Mesenchymal stem cell (in vitro differentiated cells and primary cell): ENCODE measurements at places on chromosomes 2 and 18.

DNA sequence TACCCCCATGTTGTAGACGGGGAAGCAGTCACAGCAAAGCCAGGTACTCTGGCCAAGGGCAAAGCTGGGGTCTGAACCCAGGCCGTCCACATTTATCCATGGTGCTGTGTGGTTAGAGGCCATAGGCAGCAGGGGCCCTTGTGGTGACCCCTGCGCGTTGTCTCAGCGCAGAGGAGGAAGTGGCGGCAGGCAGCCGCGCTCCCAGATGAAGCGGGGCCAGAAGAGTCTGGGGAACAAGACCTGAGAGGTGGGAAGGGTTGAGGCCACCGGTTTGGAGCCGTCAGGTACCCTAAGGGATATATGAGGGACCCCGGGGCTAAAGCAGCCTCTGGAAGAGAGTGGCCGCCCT lies 770 bp downstream of the ZNF396 start:
- H3K36me3 ChIP-seq = peaks cover 4% of the 10 kb centered on the region
- H3K27me3 ChIP-seq = peaks cover 12% of the 10 kb centered on the region
- H3K4me3 ChIP-seq = peak overlapping the region; percentile 81
- H3K4me1 ChIP-seq = peaks cover 7% of the 10 kb centered on the region

- H3K27me3 ChIP-seq = no peaks in the 10 kb centered on the region
- H3K4me1 ChIP-seq = no peaks in the 10 kb centered on the region
- H3K36me3 ChIP-seq = no peaks in the 10 kb centered on the region
- H3K4me3 ChIP-seq = no peak overlapping the region
- DNase-seq = peak; percentile 29
These were observed 970.2 kb upstream of the PIK3C3 start for GRCh38 chr18:40984856-40985255.

DNA sequence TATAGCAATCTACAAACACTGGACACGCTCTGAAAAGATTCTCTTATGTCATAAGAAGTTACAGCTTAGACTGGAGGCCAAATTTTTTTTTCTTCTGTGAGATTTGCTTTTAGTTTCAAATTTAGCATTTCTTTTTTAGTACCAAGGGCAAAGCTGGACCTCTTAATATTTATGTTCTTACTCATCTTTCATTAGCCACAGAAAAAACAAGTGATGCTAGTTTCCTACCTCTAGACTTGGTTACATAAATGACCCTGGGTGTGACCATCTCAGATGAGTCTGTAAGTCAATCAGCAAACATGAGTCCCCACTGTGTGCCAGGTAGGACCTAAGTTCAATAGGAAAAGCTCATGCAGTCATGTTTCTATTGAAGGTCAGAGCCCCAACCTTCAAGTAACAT lies 94.4 kb downstream of the MEP1B start:
- H3K27ac ChIP-seq = no peak overlapping the region
- H3K4me3 ChIP-seq = no peak overlapping the region
- H3K4me1 ChIP-seq = no peaks in the 10 kb centered on the region
- H3K27me3 ChIP-seq = no peaks in the 10 kb centered on the region
- peaks cover 11% of the 10 kb centered on the region for H3K36me3 ChIP-seq
- DNase-seq = no peak

DNA sequence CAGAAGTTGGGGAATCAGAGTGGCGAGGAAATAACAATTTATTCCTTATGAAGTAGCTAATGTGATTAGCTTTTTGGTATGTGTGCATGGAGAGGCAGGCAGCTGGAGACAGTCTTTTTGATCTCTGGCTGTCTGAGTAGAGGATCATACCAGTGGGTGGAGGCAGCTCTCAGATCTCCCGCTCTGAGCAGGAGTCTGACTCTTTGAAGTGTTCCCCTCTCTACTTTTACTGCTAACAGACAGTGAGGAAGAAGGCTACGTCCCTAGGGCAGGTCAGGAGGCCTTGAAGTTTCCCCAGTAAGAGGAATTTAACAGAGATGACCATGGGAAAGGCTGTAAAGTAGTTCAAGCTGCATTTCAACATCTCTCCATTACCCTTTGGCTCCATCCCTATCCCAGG lies 111.9 kb upstream of the REG3A start:
- H3K27me3 ChIP-seq = no peaks in the 10 kb centered on the region
- H3K27ac ChIP-seq = no peak overlapping the region
- H3K4me1 ChIP-seq = no peaks in the 10 kb centered on the region
- no peak for DNase-seq
- H3K36me3 ChIP-seq = no peaks in the 10 kb centered on the region

- peaks cover 55% of the 10 kb centered on the region for H3K36me3 ChIP-seq
- H3K27me3 ChIP-seq = no peaks in the 10 kb centered on the region
- H3K27ac ChIP-seq = no peak overlapping the region
- no peak for DNase-seq
These were observed 2.2 kb downstream of the MMADHC start for GRCh38 chr2:149585166-149585885.

DNA sequence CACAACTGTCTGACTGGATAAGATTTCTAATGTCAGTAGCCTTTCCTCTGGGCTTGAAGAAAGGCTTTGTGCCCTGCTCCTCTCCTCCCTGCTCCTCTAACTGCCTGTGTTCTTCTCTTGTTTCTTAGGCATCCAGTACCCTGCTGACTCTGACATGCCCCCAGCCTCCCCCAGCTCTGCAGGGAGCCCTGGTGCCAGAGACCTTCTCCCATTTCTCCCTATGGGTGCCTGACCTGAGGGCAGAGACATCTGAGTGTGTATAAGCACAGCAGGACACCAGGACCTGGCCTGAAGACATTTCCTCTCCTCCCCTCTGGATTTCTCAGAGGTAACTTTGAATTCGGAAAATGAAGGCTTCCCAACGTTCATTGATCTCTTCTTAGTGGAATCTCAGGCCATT lies 23.6 kb downstream of the RNF144A start:
- H3K27me3 ChIP-seq = no peaks in the 10 kb centered on the region
- no peaks in the 10 kb centered on the region for H3K36me3 ChIP-seq
- H3K4me1 ChIP-seq = peaks cover 4% of the 10 kb centered on the region
- DNase-seq = no peak

DNA sequence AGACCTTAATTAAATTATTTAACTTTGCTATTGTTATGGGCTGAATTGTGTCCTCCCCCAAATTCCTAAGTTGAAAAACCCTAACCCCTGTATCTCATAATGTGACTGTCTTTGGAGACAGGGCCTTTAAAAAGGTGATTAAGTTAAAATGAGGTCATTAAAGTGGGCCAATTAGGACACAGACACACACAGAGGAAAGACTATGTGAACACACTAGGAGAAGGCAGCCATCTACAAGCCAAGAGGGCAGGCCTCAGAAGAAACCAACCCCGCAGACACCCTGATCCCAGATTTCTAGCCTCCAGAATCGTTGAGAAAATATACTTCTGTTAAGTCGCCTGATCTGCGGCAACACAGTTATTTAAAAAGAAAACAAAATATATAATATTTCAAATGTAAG lies 6.4 kb downstream of the STK17B start:
- no peak for DNase-seq
- H3K27me3 ChIP-seq = no peaks in the 10 kb centered on the region
- no peaks in the 10 kb centered on the region for H3K4me1 ChIP-seq
- no peak overlapping the region for H3K27ac ChIP-seq
- peaks cover 17% of the 10 kb centered on the region for H3K36me3 ChIP-seq

DNA sequence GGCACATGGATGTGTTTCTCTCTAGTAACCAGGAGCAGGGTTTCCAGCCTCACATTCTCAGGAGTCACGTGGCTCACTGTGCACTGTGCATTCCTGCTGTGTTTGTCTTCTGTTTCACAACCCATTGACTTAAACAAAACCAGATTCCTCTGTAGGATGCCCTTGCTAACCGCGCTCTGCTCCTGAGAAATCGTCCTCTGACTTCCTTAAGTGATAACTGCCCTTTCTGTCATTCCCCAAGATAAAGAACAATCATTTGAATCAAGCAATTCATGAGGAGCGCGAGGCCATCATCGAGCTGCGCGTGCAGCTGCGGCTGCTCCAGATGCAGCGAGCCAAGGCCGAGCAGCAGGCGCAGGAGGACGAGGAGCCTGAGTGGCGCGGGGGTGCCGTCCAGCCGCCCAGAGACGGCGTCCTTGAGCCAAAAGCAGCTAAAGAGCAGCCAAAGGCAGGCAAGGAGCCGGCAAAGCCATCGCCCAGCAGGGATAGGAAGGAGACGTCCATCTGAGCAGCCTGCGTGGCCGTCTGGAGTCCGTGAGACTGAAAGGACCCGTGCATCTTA lies 60.2 kb downstream of the RALBP1 start:
- H3K4me3 ChIP-seq = peak overlapping the region; percentile 63
- H3K4me1 ChIP-seq = peaks cover 12% of the 10 kb centered on the region
- peak; percentile 69 for DNase-seq
- no peaks in the 10 kb centered on the region for H3K27me3 ChIP-seq
- H3K27ac ChIP-seq = no peak overlapping the region

- no peak overlapping the region for H3K4me3 ChIP-seq
- H3K36me3 ChIP-seq = no peaks in the 10 kb centered on the region
- H3K4me1 ChIP-seq = peaks cover 16% of the 10 kb centered on the region
- peak; percentile 40 for DNase-seq
These were observed 33.1 kb downstream of the NGEF start for GRCh38 chr2:232979871-232980461.

DNA sequence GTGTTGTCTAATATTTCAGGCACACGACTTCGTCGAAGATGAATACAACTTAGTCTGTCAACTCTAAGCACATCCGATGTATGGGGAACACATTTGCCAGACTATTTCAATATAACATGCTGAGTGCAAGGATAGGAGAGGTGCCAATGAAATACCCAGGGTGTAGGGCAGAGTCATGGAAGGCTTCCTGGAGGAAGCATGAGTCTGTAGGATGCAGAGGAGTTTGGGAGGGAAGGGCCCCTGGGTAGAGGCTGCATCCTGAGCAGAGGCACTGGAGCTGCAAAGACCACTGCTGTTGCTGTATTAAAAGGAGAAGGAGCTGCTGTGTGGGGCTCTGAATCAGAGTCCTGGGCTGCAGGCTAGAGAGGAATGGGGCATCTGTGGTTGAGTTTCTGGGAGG lies 89.9 kb downstream of the ASAP2 start:
- H3K27me3 ChIP-seq = no peaks in the 10 kb centered on the region
- H3K4me1 ChIP-seq = peaks cover 8% of the 10 kb centered on the region
- DNase-seq = no peak

DNA sequence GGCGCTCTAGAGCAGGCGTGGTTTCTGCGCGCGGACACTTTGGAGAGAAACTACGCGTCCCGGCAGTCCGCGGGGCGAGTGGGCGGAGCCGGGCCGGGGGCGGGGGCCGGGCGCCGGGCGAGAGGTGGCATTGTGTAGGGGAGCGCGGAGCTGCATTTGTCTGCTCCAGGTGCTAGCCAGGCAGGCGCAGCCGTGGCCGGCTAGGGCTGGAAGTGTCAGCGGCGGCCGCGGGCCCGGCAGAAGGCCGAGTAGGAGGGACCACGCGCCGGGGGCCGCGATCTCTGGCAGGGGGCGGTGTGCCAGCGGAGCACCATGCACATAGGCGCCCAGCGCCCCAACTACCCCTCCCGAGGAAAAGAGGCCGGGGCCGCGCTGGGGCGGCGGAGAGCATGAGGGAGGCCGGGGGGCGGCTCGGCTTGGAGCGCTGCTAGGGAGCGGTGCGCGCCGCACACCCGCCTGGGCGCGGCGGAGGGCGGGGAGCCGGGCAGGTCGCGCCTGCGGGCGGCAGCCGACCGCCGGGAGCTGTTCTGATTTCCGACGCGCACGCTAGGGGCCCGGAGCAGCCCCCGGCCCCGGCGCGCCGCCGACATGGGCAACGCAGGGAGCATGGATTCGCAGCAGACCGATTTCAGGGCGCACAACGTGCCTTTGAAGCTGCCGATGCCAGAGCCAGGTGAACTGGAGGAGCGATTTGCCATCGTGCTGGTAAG lies at the start of gene FMNL2:
FMNL2 (plus strand) TSS at position 159 of the 710 bp plus-strand sequence.
- no peak within 1 kb of the TSS for H3K27ac ChIP-seq
- DNase-seq = peak; percentile 78
- H3K36me3 ChIP-seq = no peaks in the 10 kb centered on the region
- peak within 1 kb of the TSS; percentile 94 for H3K4me3 ChIP-seq

GRCh38 chr18:57630002-57630753 lies 8.5 kb upstream of the NARS1 start:
- peak; percentile 93 for DNase-seq
- H3K4me3 ChIP-seq = peak overlapping the region; percentile 43
- no peaks in the 10 kb centered on the region for H3K36me3 ChIP-seq
- H3K4me1 ChIP-seq = peaks cover 5% of the 10 kb centered on the region
- H3K27me3 ChIP-seq = no peaks in the 10 kb centered on the region

GRCh38 chr2:8290771-8291352 lies 391.0 kb upstream of the ID2 start:
- no peaks in the 10 kb centered on the region for H3K4me1 ChIP-seq
- H3K27ac ChIP-seq = no peak overlapping the region
- no peak overlapping the region for H3K4me3 ChIP-seq
- DNase-seq = no peak
- H3K27me3 ChIP-seq = no peaks in the 10 kb centered on the region

DNA sequence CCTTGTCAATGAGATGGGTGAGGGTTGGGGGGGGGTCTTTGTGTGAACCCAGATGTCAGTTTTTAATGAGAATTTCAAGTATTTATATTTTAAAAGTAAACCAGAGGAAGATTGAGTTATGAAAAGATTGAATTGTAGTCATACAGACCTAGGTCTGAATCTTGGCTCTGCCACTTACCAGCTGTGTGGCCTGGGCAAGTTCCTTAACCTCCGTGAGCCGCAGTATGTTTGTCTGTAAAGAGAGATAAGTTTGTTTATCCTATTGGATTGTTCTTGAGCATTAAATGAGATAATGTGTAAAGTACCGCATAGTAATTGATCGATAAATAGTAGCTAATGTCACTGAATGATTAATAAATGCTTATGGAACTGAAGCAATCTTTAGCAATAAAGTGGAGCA lies 63.8 kb downstream of the EML6 start:
- H3K27me3 ChIP-seq = no peaks in the 10 kb centered on the region
- H3K4me1 ChIP-seq = no peaks in the 10 kb centered on the region
- no peak for DNase-seq
- H3K27ac ChIP-seq = no peak overlapping the region

GRCh38 chr2:25379535-25379934 lies 37.8 kb upstream of the DNMT3A start:
- no peak overlapping the region for H3K4me3 ChIP-seq
- peaks cover 18% of the 10 kb centered on the region for H3K4me1 ChIP-seq
- no peaks in the 10 kb centered on the region for H3K36me3 ChIP-seq

- no peak overlapping the region for H3K4me3 ChIP-seq
- peaks cover 9% of the 10 kb centered on the region for H3K4me1 ChIP-seq
- H3K27ac ChIP-seq = no peak overlapping the region
- DNase-seq = no peak
These were observed 37.5 kb downstream of the ANXA4 start for GRCh38 chr2:69779258-69780001.
